ENCODE measurements at places on chromosomes 3 and 15.
A peak's percentile ranks its signal among the peaks of the same experiment; 100 is the strongest.

- peak overlapping the region; percentile 62 for H3K27ac ChIP-seq
- peaks cover 23% of the 10 kb centered on the region for H3K4me1 ChIP-seq
- no peaks in the 10 kb centered on the region for H3K27me3 ChIP-seq
- peak; percentile 10 for DNase-seq
These were observed 27.3 kb downstream of the ATOSA start for GRCh38 chr15:52651868-52652267.

DNA sequence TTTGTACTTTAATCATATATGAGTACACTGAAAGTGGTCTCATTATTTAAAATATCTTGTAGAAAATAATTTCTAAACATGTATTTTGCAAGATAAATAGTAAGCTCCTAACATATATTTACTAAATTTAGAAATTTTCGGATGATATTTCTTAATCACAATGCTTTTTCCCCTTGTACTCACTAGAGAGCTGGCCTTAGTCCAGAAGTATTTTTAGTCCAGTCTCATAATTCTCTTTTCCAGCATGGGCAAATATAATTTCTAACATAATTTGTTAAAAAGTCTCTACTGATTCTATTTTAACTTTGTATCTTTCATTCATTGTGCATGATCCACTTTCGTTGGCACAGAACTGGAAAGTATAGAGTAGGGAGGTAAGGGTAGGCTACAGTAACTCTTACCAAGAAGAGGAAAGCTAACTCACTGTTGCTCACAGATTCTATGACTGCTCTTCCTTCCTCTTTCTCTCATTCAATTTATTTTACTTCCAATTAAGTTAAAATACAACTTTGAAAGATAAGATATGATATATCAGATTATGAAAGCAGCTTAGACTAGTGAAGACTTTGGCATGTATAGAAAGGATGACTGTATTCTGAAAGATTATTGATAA is 39.3 kb downstream of the FGF7 start:
- peaks cover 3% of the 10 kb centered on the region for H3K4me1 ChIP-seq
- H3K27ac ChIP-seq, result no peak overlapping the region

DNA sequence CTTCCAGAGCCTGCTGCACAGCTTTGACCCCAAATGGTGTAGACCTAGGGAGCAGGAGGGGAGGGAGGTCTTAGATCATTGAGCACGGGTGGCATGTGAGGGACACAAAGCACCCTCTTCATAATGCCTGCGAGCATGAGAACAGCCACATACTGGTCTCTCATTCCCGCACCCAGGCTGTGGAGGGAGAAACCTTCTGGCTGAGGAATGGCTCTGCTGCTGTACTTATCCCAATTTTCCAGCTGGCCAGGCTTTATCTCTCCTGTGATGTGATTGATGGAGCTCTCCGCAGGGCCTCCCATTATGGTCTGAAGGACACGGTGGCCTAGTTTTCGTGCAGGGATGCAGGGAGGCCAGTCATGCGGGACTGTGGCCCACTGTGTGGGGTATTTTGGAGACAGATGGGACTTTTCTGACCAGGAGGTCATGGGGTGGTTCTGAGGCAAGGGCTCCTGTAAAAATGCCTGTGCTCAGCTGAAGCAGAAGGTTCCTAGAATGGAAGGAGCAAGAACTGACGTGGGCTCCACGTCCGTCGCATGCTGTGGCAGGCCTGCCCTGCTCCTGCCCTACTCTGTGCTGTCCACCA is 251.5 kb downstream of the PLCL2 start:
- peaks cover 2% of the 10 kb centered on the region for H3K36me3 ChIP-seq
- H3K4me1 ChIP-seq, result no peaks in the 10 kb centered on the region
- H3K27me3 ChIP-seq, result no peaks in the 10 kb centered on the region
- no peak for DNase-seq
- H3K4me3 ChIP-seq, result no peak overlapping the region
- no peak overlapping the region for H3K27ac ChIP-seq

DNA sequence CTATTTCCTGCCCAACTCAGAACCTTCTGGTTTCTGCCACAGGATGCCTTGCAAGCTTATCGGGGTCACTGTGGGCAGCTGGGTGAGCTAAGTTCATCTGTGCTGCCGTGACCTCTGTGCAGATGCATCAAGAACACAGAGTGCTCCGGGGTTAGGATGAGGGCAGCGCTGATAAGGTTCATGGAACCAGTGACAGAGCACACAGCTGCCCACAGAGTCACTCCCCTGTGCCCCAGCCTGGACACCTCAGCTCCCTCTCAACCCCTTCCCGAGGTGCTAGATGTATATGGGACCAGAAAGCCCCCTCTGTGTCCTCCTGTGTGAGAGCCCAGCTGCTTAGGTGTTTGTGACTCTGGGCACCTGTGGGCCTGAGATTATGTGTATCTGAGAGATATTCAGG is 15.8 kb upstream of the ALAS1 start:
- no peak overlapping the region for H3K4me3 ChIP-seq
- H3K27ac ChIP-seq, result peak overlapping the region; percentile 74
- DNase-seq, result no peak
- peaks cover 26% of the 10 kb centered on the region for H3K4me1 ChIP-seq
- H3K36me3 ChIP-seq, result no peaks in the 10 kb centered on the region

- H3K27me3 ChIP-seq, result peaks cover 55% of the 10 kb centered on the region
- no peak for DNase-seq
- H3K36me3 ChIP-seq, result no peaks in the 10 kb centered on the region
- no peaks in the 10 kb centered on the region for H3K4me1 ChIP-seq
- no peak overlapping the region for H3K4me3 ChIP-seq
These were observed 108.8 kb upstream of the HACD2 start for GRCh38 chr3:123693584-123694190.

GRCh38 chr15:99738021-99738847 is 5.0 kb upstream of the LYSMD4 start:
- H3K27me3 ChIP-seq, result peaks cover 4% of the 10 kb centered on the region
- H3K4me1 ChIP-seq, result peaks cover 5% of the 10 kb centered on the region

- H3K4me3 ChIP-seq, result no peak overlapping the region
- no peaks in the 10 kb centered on the region for H3K27me3 ChIP-seq
- no peak for DNase-seq
These were observed 59.6 kb downstream of the PLCL2 start for GRCh38 chr3:16944356-16944755.

DNA sequence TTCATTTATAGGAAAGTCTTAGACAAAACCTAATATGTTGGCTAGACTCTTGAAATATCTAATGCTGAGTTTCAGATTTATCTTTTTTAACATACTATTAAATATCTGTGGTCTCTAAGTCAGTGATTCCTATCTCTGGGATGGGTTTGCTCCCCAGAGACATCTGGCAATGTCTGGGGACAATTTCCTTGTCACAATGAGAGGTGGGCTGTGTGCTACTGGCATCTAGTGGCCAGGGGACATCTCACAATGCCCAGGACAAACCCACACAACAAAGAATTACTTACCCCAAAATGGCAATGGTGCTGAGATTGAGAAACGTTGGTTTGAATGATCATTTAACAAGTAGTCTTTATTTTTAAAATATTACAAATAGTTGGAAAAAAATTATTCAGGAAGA is 602.1 kb downstream of the MAGI1 start:
- H3K36me3 ChIP-seq, result no peaks in the 10 kb centered on the region
- no peak for DNase-seq
- no peaks in the 10 kb centered on the region for H3K4me1 ChIP-seq
- H3K27ac ChIP-seq, result no peak overlapping the region

- H3K27me3 ChIP-seq, result peaks cover 10% of the 10 kb centered on the region
- H3K4me1 ChIP-seq, result peaks cover 26% of the 10 kb centered on the region
- peak overlapping the region; percentile 51 for H3K27ac ChIP-seq
These were observed 973 bp upstream of the ITPKA start for GRCh38 chr15:41492597-41493204.
